Right lobe of liver (tissue), 6 donors: ENCODE measurements at places on chromosomes 13 and 19.

DNA sequence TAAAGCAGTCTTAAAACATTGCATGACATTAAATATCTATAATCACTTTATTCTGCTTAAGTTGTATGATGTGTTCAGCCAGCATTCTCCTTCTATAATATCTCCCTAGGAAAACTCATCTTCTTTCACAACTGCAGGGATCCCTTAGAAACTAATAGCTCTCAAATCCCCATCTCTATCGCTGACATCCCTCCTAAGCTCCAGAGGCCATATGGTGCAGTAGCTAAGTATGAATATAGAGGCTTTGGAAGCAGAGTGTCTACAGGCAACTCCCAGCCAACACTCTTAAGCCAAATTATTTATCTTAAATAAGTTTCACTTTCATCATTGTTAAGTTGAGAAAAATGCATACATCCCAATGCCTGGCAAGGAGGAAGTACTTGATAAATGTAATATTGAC is 349.5 kb upstream of the MIR17HG start:
- DNase-seq = no peak

DNA sequence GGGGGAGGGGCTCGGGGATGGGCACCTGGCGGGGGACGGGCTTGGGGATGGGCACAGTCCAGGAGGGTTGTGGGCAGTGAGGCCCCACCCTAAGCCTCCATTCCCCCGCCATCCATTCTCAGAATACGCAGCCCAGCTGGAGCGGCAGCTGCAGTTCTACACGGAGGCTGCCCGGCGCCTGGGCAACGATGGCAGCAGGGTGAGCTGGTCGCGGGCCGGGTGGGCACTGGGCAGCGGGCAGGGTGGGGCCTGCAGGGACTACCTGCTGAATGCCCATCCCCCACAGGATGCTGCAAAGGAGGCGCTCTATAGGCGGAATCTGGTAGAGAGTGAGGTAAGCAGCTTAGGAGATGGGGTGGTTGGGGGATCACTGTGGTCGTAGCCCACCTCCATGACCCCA is 8.3 kb downstream of the PODNL1 start:
- DNase-seq = no peak

DNA sequence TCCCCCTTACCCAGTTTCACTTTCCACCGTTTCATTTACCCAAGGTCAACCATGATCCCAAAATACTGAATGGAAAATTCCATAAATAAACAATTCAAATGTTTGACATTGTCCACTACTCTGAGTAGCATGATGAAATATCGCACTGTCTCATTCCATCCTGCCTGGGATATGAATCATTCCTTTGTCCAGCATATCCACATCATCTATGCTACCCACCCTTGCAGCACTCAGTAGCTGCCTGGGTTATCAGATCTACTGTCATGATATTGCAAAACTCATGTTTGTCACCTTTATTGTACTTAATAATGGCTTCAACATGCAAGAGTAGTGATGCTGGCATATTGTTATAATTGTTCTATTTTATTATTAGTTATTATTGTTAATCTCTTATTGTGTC is 263.9 kb upstream of the NBEA start:
- no peak for DNase-seq

DNA sequence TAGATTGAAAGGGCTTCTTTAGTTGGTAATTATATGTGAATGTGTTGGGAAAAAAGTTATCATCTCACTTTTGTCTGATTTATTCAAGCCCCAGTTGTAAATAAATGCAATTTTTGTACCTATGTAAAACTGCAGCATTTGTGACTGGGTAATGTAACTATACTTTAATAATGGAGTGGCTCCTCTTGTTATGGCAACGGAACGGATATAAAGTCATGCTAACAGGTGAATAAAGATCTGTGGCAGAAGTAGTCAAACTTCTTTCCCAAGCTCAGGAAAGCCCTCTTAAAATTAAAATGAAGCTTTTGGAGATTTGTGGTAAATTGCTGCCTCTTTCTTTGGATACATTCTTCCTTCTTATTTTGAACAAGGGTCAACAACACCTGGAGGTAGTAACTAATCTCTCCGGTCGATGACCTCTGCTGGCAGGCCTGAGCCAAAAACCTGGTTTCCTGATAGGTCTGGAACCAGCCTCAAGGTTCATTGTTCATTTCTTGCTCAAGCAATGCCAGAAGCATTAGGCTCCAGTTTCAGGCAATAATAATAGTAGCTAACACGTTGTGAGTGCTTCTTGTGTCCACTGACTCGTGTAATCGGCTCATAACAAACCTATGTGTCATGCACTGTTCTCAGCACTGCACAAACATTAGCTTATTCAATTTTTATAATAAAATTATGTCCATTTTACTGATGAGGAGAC is 313.4 kb upstream of the DACH1 start:
- DNase-seq = peak; percentile 25

DNA sequence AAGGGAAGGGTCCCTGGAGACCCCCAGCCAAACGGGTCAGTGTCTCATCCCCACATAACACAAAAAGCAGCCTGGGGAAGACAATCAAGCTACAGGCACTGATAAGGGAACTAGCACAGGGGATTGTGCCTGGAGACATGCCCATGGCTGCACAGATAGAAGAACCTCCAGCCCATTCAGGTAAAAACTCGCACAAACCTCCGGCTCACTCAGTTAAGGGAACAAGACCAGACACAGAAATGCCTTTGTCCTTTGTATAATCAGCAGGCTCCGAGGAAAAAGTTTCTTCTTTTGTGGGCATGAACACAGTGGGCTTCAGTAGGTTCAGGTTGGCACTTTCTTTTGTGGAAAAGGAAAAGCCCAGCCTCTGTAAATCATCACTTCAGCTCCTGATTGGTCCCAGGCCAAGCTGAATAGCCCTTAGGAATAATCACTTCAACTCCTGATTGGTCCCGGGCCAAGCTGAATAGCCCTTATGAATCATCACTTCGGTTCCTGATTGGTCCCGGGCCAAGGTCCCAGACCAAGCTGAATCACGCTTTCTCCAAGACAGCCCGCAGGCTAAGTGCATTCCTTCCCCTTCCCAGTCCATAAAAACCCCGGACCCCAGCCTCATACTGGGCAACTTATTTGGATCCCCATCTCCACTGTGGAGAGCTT is 5.0 kb upstream of the ZNF230 start:
- no peak for DNase-seq

DNA sequence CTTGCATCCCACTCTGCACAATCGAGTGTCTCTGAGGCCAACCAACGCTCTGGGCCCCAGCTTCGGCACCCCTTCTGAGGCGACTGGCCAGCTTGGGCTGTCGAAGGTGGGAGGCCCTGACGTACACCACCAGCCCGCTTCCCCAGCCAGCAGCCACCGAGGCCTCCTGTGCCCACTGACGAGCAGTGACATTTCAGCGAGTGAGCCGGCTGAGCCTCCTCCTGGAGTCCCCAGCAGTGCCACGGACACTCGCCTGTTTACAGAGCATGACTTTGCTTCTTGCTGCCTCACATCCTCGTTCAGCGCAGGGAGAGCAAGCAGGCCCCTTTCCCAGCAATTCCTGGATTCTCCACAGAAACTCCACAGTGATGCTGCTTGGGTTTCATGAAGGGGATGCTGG is 240.2 kb upstream of the MAB21L1 start:
- no peak for DNase-seq

GRCh38 chr19:38842439-38843174 is 7.2 kb downstream of the HNRNPL start:
- peak; percentile 44 for DNase-seq

DNA sequence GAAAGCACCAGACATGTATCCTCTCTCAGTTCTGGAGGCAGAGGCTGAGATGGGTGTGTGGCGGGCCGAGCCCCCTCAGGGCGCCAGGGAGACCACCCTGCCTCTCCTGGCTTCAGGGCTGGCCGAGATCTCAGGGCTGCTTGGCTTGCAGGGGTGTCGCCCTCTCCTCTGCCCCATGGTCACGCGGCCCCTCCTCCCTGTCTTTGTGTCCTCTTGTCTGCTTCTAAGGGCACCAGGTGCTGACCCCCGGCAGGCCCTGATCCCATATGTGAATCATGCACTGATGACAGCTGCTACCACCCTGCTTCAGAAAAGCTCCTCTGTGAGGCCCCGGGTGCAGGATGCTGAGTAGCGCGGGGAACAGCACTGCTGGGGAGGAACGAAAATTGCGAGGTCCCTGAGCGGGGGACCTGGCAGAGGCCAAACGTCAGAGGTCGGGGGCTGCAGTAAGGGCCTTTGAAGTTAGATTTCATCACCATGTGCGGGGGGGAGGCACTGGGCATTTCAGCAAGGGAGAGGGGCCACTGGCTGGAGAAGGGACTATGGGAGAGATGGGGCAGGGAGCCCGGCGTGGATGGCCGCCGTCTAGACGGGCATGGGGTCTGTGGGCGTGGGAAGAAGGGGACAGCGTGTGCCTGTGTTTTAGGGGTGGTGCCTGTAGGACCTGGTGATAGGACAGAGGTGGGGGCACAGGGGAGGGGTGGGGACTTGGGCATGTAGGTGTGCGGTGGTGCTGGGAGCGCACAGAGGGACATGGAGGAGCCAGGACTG is 125.2 kb downstream of the KDM4B start:
- no peak for DNase-seq

GRCh38 chr13:27349458-27349857 is 75.0 kb upstream of the GTF3A start:
- no peak for DNase-seq

GRCh38 chr13:40993987-40994386 is 25.1 kb downstream of the ELF1 start:
- DNase-seq = no peak

- DNase-seq = no peak
These were observed 280.3 kb downstream of the POU4F1 start for GRCh38 chr13:78323040-78323439.

DNA sequence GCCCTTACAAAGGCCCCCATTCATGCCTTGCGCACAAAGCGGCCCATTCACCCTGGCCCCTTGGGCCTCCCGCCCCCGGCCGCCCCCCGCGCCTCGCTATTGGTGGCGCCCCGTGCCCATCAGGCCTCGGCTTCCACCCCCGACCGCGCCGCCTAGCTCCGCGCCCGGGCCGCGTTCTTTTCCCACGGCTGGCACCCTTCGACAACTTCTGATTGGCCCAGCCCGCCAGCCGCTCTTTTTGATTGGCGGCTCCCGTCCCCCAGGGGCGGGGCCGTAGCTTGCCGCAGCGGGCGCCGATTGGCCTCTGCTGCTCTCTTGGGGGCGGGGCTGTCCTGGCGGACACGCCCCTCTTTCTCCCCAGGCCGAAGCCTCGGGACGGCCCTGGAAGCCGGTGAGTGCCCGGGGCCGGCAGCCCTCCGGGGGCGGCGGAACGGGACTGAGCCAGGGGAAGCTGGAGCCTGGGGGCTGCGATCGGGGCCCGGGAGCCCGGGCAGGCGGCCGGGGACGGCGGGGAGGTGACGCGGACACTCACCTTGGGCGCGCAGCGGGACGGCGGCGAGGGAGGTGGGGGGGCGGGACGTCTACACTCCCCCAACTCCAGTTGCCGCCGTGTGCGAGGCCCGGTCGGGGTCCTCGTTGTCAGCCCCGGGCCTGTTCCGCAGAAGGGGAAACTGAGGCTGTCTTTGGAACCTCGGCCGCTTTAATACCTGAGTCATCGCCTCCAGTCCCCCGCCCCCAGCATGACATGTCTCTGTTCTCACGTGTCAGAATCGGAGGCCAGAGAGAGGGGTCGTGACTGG is at the start of gene MYH14:
Gene MYH14 (plus strand): TSS at position 342 of the 800 bp plus-strand sequence. CDS start 6,744 bp downstream, outside the sequence.
- peak; percentile 93 for DNase-seq

DNA sequence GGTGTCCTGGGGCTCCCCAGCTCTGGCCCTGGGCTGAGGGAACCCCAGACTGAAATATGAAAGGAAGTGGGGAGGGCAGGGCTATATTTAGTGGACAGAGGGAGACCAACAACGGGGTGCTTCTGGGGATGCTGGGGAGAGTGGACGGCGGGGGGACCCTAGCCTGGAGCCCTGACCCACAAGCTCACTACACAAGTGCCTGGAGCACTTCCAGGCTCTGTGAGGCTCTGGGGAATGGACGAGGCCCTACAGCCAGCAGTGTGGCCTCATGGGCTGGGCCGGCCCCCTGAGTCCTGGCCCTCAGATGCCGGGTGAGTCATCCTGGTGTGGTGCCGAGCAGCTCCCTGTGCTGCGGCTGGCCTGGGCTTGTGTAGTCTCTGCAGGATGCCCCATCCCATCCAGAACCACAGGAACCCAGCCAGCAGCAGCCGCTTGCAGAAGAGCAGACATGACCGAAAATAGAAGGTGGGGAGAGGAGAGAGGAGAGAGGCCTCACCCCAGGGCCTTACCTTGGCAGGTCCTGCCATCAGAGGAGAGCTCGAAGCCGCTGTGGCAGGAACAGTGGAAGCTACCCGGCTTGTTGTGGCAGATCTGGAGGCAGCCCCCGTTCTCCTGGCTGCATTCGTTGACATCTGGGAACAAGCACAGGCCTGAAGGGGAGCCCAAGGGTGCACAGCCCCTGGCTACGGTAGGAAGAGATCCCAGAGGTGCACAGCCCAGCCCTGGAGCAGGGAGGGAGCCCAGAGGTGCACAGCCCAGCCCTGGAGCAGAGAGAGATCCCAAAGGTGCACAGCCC is 26.1 kb downstream of the GAS6 start:
- DNase-seq = peak; percentile 90

DNA sequence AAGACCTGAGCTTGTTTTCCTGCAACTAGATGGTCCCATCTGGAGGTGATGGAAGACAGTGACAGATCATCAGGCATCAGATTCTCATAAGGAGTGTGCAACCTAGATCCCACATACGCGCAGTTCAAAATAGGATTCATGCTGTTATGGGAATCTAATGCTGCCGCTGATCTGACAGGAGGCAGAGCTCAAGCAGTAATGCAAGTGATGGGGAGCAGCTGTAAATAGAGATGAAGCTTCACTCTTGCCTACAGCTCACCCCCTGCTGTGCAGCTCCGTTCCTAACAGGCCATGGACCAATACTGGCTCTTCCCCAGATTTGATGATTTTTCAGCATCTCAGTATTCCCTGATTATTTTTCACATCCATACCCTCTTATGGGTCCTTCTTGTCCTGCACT is 208.4 kb upstream of the RXFP2 start:
- DNase-seq = no peak

DNA sequence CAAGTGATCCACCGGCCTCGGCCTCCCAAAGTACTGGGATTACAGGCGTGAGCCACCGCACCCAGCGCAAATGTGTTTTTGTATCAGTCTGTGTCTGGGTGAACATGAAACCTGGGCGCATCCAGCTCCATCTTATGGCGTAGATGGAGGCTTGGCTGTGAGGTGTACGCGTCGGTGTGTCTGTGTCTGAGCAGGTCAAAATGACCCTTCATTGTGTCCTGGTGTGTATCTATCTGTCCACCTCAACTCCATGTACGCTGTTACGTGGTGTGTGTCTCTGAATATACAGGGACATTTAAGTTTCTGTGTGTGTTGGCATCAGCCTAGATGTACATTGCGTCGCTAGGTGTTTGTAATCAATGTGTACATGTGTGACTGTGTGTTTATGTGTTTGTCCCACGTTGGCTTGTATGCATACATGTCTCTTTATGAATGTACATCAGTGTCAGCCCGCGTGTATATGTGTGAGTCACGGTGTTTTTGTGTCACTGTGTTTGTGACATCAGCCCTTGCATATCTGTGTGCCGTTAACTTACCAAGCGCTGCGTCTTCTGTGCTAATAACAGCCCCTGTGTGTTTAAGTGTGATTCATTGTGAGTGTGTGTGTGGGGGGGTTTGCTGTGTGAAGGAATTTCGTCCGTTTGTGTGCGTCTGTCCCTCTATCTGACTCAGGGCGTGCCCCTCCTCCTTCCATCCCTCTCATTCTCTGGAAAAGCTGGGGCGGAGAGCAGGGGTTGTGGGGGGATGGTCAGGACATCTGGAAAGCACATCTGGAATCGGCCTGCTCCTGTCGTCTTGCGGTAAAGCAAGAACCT is 6.4 kb downstream of the AXL start:
- DNase-seq = no peak
